GM18507 (cell line): ENCODE measurements at places on chromosomes 4 and X.

DNA sequence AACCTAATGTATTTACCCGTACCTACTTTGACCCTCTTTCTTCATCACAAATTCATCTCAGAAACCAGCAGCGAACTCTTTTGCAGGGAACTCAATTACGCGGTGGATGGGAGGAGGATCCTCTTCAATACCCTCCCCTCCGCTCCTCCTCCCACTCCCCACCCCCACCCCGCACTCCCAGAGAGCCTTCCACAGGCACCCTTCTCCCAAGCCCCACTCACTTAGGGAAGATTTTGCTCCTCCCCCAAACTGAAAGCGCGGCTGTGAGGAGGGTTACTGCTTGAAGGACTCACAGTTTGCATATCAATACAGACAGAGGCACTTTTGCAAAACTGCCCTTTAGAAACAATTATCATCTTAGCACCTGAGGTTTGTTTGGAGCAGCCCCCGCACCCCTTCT lies 960 bp upstream of the IL1RAPL1 start:
- no peak for DNase-seq

DNA sequence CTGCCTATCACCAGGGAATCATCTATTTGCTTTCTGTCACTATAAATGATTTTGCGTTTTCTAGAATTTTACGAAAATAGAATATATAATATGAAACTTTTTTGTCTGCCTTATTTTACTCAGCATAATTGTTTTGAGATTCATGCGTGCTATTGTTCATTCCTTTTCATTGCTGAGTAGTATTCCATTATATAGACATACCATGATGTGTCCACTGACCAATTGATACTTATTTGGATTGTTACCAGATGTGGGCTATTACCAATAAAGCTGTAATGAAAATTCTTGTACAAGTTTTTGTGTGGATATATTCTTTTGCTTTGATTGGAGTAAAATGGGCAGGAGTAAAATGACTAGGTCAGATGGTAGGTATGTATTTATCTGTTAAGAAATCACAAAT lies 390.7 kb upstream of the EMCN start:
- DNase-seq: no peak

DNA sequence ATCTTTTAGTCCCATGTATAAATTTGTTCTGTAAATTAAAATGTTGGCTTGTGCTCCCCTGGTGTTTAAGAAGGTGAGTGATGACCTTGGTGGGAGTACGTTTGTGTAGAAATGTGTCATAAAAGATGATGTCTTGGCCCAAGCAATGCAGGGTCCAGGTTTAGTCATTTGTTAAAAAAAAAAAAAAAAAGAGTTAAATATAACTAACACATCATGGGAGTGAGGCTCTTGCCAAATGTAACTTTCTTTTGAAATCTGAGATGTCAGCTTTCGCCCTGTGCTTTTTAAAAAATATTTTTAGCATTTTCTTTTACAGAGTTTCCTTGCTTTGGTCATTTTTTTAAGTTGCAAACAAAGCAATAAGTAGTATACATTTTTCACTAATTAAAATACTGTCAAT lies 135.6 kb downstream of the FBXO8 start:
- DNase-seq: no peak

- no peak for DNase-seq
These were observed 618.2 kb upstream of the PCDH10 start for GRCh38 chr4:132530861-132531260.

GRCh38 chrX:130393451-130394074 lies 8.1 kb upstream of the GPR119 start:
- DNase-seq: no peak

DNA sequence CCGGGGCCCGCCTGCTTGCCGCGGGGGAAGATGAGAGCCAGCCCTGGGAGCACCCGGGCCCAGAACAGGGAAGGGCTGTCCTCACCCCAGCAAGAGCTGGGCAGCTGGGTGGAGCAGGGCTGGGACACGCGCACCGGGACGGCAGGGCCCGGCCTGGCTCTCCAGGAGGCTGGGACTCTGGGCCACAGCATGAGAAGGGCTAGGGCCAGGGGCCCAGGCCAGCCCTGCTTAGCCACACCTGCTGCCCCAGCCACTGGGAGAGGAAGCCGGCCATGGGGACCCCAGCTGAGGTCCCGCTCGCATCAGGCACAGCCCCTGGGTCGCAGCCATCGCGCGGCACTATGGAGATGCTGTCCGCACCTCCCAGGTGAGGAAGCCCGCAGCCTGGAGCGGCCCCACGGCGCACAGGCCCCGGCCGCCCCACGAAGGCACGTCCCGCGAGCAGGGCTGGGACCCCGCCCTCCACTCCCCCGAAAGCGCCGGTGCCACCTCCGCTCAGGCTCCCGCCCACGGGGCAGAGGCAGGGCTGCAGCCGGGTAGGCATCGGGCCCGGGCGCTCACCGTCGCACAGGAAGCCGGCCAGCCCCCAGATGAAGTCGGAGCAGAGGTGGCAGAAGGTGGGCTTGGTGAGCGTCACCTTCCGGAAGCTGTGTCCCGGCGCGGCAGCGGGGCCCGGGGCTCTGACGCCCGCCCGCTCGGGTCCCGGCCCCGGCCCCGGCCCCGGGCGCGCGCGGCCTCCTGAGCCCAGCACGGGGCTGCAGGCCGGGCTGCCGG lies 531 bp downstream of the DGKQ start:
- DNase-seq: peak; percentile 23

GRCh38 chrX:47497271-47497888 lies 14.4 kb upstream of the ZNF41 start:
- no peak for DNase-seq

GRCh38 chrX:17033225-17033624 lies 86.8 kb downstream of the REPS2 start:
- DNase-seq: no peak

DNA sequence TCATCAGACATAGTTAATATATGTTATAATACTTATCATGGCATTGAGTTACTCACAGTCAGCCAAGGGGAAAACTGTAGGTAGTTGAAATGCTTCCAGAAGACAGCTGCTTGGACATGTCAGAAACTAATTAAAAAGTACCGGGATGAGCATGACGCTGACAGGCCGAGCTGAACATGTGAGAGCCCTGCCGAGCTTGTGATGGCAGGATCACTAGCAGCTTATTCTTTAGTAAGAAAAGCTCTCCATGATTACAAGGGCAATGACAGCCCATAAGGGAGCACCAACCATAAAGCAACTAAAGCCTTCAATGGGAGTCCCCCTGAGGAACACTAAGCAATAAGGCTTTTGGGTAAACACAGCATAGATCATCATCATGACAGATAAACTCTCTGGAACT lies 435.6 kb downstream of the TLL1 start:
- no peak for DNase-seq
